Breast epithelium (tissue), 4 donors: ENCODE measurements at places on chromosomes 11 and 22.

- no peaks in the 10 kb centered on the region for H3K36me3 ChIP-seq
- DNase-seq = no peak
- peaks cover 8% of the 10 kb centered on the region for H3K4me1 ChIP-seq
- no peaks in the 10 kb centered on the region for H3K27me3 ChIP-seq
Observed at GRCh38 chr22:23180301-23180892, at the start of gene BCR. BCR (plus strand) TSS chr22:23180509; CDS start chr22:23180961, 452 bp downstream.

DNA sequence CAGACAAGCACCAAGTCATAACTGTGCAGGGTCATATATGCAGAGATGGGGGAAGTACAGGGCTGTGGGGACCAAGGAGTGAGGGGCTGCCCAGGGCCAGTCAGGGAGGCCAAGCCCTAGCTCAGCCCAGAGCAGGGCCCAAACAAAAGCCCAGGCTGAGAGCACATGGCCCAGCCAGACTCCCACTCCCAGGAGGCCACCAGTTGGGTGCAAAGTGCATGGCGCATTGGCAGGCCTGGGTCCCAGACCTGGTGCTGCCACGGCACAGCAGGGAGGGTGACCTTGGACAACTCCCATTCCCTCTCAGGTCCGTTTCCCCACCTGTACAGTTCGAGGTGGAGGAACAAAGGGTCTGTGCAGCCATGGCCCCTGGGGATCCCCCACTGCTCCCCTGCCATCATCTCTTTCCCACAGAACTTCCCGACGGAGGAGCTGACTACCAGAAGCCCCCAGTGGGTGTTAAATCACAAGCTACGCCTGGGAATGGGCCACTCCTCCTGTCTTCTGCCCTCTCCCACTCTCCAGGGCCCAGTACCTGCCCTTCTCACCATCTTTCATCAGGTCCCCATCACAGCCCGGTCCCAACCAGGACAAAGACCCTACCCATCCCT lies 608 bp downstream of the NIPSNAP1 start:
- peak overlapping the region; percentile 65 for H3K4me3 ChIP-seq
- DNase-seq = no peak
- no peaks in the 10 kb centered on the region for H3K4me1 ChIP-seq
- H3K27me3 ChIP-seq = no peaks in the 10 kb centered on the region
- peak overlapping the region; percentile 89 for H3K27ac ChIP-seq

DNA sequence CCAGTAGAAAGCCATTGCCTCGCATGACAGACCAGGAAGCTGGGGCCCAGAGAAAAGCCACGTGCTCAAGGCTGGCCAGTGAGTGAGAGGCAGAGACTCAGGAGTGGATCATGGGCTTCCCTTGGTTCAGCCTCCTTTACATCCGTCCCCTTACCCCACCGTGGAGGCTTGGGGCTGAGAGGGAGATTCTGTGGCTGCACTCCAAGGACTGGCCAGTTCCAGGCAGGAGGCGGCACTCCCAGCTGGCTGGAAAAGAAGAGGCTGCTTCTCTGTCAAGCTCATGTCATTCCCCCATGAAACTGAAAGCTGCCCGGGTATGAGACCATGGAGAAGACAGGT lies 6.6 kb upstream of the ASCL2 start:
- peak overlapping the region; percentile 41 for H3K27ac ChIP-seq
- no peak overlapping the region for H3K4me3 ChIP-seq
- no peaks in the 10 kb centered on the region for H3K36me3 ChIP-seq
- no peaks in the 10 kb centered on the region for H3K4me1 ChIP-seq
- H3K27me3 ChIP-seq = no peaks in the 10 kb centered on the region
- DNase-seq = peak; percentile 43

DNA sequence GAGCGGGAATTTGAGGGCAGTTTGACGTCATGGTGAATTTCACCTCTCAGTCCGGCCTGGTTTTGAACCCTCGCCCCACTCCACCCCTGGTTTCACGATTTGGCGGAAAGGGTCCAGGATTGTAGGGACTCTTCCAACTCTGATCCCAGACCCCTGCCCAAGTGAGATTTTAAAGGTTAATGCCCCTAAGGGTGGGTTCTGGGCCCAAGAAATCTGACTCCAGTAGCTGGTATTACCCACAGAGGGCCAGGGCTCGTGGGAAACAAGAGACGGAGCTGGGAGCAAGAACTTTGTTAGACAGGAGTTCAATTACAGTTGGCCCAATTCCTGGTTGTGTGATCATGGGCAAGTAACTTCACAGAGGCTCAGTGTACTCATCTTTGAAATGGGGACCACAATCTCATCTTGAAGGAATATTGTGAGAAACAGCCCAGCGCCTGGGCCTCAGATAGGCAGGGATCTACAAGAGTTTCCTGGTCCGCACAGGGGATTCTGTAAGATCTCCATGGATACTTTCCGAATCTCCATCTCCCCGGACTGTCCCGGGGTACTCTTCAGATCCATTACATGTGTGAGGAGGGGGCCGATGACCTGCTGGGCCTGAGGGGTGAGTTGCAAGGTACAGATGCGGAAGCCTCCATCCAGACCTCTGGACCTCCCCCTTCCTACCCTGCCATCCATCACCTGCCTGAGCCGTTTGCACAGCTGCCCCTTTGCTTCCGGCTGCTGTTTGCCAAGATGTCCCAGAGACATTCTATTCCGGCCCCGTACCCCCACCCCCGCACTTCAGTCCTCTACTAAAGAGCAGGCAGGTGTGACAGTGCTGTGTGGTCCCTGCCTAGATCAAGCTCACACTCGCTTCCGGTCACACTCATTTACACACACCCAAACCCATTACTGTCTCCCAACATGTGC lies 687 bp upstream of the CALCA start:
- H3K27me3 ChIP-seq = no peaks in the 10 kb centered on the region
- H3K36me3 ChIP-seq = no peaks in the 10 kb centered on the region
- no peak overlapping the region for H3K27ac ChIP-seq
- H3K4me1 ChIP-seq = peaks cover 4% of the 10 kb centered on the region
- DNase-seq = no peak

- H3K4me1 ChIP-seq = peaks cover 4% of the 10 kb centered on the region
- H3K27me3 ChIP-seq = no peaks in the 10 kb centered on the region
- no peaks in the 10 kb centered on the region for H3K36me3 ChIP-seq
- H3K27ac ChIP-seq = peak within 1 kb of the TSS; percentile 94
- peak within 1 kb of the TSS; percentile 55 for H3K4me3 ChIP-seq
Observed at GRCh38 chr11:72793425-72794367, at the start of gene STARD10. STARD10 (minus strand) TSS chr11:72794047; CDS start chr11:72781181, 12,866 bp downstream.

- no peak overlapping the region for H3K4me3 ChIP-seq
- H3K27ac ChIP-seq = no peak overlapping the region
- H3K27me3 ChIP-seq = no peaks in the 10 kb centered on the region
- no peaks in the 10 kb centered on the region for H3K36me3 ChIP-seq
- DNase-seq = no peak
- no peaks in the 10 kb centered on the region for H3K4me1 ChIP-seq
Observed at GRCh38 chr11:130391711-130392110, 36.7 kb downstream of the ADAMTS8 start.

DNA sequence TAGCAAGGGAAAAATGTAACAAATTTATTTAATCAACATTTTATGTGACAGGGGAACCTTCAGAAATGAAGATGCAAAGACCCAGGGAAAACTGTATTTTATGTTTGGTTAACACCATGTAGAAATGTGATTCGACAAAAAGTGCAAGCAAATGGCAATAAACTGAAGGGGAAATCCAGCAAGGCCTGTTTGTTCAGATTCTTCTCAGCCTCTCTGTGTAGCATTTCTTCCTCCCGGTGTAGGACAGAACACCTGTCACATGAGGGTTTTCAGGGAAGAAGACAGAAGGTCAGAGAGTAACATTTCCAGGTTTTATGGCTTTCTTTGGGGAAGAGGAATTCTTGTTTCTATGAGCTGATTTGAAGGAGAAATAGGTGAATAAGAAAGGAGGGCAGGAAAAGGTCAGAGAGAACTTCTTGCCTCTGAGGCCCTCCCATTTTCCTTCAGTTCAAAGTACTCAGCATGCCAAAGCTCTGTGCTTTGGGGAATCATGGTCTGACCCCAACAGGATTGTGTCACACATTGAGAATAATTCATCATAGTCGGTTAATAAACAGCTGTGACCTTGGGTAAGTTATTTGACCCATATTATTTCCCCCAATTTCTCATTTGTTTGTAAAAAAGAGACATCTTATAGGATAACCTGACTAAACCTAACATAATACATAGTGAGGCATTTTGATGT lies 45.5 kb upstream of the ME3 start:
- no peaks in the 10 kb centered on the region for H3K4me1 ChIP-seq
- no peak overlapping the region for H3K4me3 ChIP-seq
- no peak for DNase-seq
- no peak overlapping the region for H3K27ac ChIP-seq
- H3K36me3 ChIP-seq = no peaks in the 10 kb centered on the region

DNA sequence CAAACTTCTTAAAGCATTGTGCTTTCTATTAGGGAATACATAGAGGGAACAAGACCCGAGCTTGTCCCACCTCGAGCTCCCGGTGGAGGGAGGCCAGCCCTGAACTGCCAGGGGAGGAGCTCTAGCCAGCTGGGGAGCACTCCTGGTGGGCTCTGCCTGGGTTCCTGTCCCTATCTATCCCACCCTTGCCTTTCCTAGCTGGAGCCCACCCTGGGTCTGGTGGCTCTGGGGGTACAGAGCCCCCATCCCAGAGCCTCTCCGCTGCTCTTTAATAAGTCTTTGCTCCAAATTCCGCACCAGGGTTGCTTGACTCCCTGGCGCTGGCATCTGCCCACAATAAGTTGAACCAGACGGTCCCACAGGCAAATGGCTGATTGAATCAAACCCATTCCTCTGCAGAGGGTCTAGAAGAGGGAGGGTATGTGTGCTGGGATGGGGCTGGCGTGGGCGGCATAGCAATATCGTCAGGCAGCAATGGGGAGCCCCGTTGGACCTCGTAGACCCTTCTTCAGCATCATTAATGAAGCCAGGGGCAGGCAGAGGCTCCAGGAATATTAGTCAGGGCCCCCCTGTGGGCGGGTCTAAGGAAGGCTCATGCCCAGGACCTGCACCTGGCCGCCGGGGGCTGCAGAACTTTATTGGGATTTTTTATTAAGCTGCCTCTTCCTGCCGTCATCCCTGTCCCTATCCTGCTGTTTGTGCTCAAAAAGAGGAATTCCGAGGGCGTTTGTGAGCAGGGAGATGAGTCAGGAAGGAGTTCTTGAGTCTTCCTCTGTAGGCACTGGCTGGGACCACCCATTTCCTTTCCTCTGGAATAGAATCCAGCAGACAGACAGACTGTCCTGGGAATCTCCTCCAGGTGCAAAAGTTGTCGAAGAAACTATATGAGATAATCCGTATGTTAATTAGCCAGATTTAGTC lies 38.5 kb upstream of the RIC3 start:
- H3K4me3 ChIP-seq = no peak overlapping the region
- H3K4me1 ChIP-seq = no peaks in the 10 kb centered on the region
- H3K27ac ChIP-seq = no peak overlapping the region
- no peaks in the 10 kb centered on the region for H3K27me3 ChIP-seq
- no peak for DNase-seq
- no peaks in the 10 kb centered on the region for H3K36me3 ChIP-seq
